ENCODE measurements at places on chromosomes 2 and 18.

- DNase-seq = no peak
Measured at GRCh38 chr2:584863-585823, 92.1 kb downstream of the TMEM18 start.

DNA sequence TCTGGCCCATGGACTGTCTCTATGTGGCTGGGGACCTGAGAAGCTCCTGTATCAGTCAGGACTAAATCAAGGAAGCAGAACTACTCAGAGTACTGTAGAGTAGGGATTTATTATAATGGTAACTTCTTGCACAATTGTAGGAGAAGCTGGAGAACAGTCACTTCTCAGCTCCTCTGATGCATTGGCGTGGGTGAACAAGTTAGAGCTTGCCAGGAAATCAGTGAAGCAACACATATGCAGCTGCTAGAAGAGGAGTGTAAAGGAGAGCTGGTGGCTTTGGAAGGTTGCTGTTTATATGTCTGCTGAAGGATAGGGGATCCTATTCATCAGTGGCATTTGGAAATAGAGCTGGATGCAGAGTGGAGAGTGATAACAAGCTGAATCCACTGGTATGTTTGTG is 215.5 kb upstream of the CWC22 start:
- DNase-seq = no peak

GRCh38 chr2:72973137-72973535 is 55.8 kb downstream of the EMX1 start:
- no peak for DNase-seq

GRCh38 chr2:222919841-222920526 is 59.1 kb downstream of the ACSL3 start:
- no peak for DNase-seq

- no peak for DNase-seq
Measured at GRCh38 chr2:199342334-199342733, 115.4 kb downstream of the SATB2 start.

GRCh38 chr2:149019768-149020167 is 18.7 kb upstream of the LYPD6B start:
- no peak for DNase-seq

- no peak for DNase-seq
Measured at GRCh38 chr2:102258025-102258385, 53.4 kb upstream of the IL1RL1 start.

GRCh38 chr18:3983351-3983969 is 471.6 kb downstream of the DLGAP1 start:
- DNase-seq = no peak

- no peak for DNase-seq
Measured at GRCh38 chr2:115757286-115757685, 1314.8 kb downstream of the DPP10 start.

DNA sequence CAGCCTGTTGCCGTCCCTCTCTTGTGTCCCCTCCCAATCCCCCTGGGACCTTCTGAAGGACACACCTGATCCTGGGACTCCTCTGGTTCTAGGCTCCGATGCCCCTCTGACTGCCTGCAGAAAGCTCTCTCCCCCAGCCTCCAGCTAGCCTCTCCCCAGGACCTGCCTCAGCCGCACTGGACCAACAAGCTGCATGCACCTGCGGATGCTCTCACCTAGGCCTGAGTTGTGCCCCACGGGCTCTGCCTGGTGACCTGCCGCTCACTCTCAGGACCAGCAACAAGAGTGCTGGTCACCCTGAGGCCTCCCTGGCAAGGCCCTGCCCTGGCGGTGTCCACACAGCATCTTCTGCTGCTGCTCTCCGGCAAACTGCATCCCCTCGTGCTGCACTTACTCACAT is 63.0 kb downstream of the EIPR1 start:
- DNase-seq = no peak

GRCh38 chr2:171540437-171540836 is 18.2 kb downstream of the CYBRD1 start:
- DNase-seq = no peak

GRCh38 chr2:156818944-156819343 is 382.8 kb downstream of the GPD2 start:
- no peak for DNase-seq

GRCh38 chr2:45729753-45730512 is 78.5 kb downstream of the PRKCE start:
- DNase-seq = no peak

DNA sequence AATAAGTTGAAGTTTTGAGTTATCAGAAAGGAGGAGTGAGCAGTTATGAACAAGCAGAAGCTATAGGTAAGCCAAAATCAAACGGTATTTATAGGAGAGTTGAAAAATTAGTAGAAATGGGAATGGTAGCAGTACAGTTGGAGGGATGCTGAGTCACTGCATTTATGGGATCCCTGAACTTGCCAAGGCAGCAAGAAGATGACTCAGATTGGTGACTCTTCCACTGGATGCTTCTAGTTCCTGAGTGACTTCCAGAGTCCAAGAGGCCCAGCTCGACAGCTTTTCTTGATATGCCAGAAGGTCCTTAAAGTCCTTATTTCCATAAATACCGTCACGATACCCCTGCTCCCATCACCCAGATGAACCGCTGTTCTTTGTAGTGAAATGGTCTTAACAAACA is 31.1 kb upstream of the ACTR3 start:
- DNase-seq = no peak

- DNase-seq = no peak
Measured at GRCh38 chr18:22883179-22883578, 49.9 kb upstream of the RBBP8 start.

DNA sequence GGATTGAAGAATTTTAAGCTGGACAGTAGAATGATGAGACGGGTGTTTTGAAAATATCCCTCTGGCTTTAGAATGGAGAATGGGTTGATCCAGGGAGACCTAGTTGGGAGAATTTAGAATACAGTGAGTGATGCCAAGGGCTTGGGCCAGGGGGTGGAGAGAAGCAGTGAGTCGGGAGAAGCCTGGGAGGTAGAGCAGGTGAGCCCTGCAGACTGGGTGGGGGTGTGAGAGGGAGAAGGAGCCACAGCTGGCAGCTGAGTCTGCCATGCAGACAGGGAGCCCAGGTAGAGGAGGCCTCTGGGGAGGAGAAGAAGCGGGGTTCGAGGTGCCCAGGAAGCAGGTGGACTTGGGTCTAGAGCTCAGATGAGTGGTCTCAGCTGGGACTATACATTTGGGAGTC is 18.2 kb downstream of the CREG2 start:
- DNase-seq = no peak

GRCh38 chr2:43045866-43046265 is 180.5 kb downstream of the ZFP36L2 start:
- no peak for DNase-seq

GRCh38 chr2:194380011-194380410 is 1277.0 kb upstream of the SLC39A10 start:
- no peak for DNase-seq

- no peak for DNase-seq
Measured at GRCh38 chr2:11680182-11680900, 10.3 kb upstream of the NTSR2 start.

GRCh38 chr2:7272210-7272609 is 355.0 kb downstream of the RNF144A start:
- no peak for DNase-seq

DNA sequence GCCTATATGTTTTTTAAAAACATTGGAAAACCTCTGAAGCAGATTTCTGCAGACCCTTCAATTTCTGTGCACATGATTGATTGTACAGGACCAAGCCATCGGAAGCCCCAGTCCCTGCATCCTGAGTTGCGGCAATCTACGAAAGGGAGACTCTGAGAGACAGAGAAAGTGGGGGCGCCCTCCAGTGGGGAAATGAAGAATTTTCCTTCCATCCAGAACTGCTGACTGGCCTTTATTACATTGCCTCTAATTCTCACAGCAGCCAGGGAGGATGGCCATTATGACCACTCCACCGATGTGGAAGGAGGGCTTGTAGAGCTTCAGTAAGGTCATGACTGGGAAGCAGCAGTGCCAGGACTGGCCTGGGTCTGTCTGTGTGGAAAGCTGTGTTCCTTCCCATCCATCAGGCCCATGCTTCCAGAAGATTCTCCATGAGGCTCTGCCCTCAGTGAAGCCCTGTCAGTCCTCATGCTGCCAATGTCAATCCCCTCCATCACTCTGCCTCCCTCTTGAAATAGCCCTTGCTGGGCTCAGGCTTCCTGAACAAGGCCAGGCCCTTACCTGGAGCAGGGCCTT is 20.0 kb upstream of the RESP18 start:
- peak; percentile 66 for DNase-seq

DNA sequence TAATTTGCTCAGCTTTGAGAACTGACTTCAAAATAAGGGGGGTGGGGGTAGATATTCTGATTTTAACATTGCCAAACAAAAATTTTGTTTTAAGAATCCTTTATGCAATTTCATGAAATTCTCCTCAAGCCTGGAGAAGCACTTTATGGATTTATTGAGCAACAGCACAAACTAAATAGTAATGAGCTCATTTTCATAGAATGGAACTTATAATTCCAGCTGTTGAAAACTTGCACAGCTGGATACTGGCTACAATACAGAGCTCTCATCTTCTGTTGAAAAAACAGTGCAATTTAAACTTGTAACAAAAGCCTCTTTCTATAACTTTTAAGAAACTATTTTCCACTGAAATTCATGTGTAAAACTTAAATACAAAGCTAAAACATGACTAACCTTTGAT is 137.6 kb upstream of the FN1 start:
- no peak for DNase-seq

GRCh38 chr2:109533823-109534222 is 79.9 kb downstream of the SEPTIN10 start:
- DNase-seq = no peak

DNA sequence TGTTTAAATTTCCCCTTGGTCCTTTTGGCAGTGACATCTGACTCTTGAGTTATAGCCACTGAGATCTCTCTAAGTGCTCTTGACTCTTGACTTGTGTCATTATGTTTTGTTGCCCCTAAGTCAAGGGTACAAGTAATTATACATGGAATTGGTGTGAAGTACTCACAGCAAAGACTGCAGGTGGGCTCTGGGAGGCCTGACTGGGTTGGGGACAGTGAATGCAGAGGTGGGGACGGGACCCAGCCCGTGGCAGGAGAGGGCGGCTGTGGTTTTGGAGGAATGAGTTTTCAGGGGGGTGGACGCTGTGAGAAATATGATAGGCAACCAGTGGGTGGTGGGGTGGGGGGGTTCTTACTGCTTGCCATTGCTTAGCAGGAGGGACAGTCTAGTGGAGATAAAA is 97.8 kb downstream of the NCK2 start:
- no peak for DNase-seq

DNA sequence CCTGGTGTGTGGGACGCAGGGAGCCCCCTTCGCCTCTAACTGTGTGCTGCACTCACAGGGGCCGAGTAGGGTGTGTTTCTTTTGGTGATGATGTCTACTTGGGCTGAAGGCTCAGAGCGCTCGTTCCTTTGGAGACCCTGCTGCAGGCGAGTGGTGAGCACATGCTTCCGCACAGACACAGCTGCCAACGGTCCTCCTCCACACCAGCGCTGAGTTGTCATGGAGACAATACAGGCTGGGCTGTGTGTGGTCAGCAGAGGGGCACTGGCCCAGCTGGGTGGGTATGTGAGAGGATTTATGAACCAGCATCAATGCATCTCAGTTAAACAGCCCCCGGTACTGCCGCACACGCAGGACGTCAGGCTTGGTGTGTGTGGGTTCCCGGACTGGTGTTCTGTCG is 143.5 kb downstream of the SH3RF3 start:
- no peak for DNase-seq

- DNase-seq = no peak
Measured at GRCh38 chr2:19319698-19320097, 38.7 kb downstream of the OSR1 start.

DNA sequence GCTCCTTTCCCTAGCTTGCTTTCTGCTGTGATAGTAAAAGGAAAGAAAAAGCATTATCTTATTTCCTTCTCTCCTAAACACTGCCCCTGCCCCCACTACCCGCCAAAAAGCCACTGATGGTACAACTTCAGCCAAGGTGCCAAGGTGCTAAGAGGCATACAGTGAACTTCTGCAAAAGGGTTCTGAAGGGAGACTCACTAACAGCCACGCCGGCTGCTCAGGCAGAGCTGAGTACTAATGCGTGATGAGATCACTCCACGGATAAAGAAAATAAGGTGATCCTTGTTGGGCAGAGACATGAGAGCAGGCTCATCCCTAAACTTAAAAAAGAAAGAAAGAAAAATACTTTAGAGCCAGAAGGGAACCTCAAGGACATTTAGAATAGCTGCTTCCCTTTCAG is 60.5 kb upstream of the PXDN start:
- DNase-seq = no peak

DNA sequence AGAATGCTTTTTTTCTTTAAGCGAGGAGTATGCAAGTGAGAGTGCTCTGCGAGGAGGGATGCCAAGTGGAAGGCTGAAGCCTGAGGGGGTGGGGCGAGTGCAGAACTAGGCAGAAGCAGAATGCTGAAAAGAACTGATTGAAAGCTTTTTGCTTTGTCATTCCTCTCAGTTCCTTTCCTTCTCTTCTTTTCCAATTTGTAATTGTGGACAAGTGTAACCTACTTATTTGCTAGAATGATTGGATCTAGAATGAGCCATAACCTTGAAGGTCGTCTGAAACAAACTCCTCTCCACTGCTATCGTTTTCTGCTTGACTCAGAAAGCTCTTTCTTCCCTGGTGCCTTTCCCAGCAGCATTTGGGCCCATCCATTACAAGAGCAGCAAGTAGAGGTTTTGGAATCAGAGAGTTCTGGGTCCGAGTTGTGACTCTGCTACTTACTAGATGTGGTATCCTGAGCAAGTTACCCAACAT is 115.3 kb downstream of the METTL8 start:
- no peak for DNase-seq

- no peak for DNase-seq
Measured at GRCh38 chr2:174174741-174175140, 73.6 kb downstream of the OLA1 start.

DNA sequence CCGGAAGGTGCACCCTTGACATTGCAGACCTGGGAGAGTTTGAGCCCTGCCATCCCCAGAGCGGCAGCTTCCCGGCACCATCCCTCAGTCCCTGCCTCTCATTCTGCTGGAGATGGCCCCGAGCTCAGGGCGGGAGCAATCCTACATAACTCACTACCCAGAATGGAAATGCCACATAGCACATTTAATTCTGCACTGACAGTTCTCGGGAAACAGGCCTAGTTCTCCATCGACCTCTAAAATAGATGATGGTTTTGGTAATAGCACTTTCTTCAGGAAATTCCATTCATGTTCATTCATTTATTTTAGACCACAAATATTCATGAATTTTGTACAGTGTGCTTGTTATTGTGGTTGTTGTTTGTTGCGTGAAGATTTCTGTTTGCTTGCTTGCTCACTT is 92.9 kb upstream of the SLC14A2 start:
- DNase-seq = no peak

GRCh38 chr2:3463186-3463835 is 56.0 kb downstream of the ADI1 start:
- no peak for DNase-seq

DNA sequence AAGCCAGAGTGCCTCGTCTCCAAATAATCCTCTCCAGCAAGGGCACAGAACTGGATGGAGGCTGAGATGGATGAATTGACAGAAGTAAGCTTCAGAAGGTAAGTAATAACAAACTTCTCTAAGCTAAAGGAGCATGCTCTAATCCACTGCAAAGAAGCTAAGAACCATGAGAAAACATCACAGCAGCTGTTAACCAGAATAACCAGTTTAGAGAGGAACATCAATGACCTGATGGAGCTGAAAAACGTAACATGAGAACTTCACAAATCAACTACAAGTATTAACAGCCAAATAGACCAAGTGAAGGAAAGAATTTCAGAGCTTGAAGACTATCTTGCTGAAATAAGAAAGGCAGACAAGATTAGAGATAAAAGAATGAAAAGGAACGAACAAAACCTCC is 32.3 kb downstream of the WDPCP start:
- DNase-seq = no peak

- no peak for DNase-seq
Measured at GRCh38 chr2:16725549-16725948, 59.9 kb upstream of the CYRIA start.

- DNase-seq = no peak
Measured at GRCh38 chr2:43402452-43402937, 176.1 kb upstream of the ZFP36L2 start.

Measured in activated CD4-positive, alpha-beta T cell treated with anti-CD3 and anti-CD28 coated beads, Interleukin-2, amount 50 U/mL, for 4 hours (primary cell).